ENCODE measurements at places on chromosomes 11 and 22.

- DNase-seq: no peak
Observed at GRCh38 chr22:28891156-28891733, 7.9 kb downstream of the ZNRF3 start.

- no peak for DNase-seq
Observed at GRCh38 chr11:1538153-1538552, 33.9 kb downstream of the DUSP8 start.

DNA sequence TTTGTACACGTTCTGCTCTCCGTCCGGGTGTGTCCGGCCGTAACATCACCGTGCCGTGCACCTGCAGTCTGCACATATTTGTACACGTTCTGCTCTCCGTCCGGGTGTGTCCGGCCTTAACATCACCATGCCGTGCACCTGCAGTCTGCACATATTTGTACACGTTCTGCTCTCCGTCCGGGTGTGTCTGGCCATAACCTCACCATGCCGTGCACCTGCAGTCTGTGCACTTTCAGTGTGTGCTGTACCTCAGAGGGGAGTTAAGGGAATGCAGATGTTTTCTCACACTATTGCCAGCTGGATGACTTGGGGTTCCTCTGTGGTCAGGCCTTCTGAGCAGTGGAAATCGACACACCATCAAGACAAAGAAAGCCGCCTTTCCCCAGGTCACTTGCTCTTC, 4.2 kb downstream of the TTLL8 start:
- DNase-seq: no peak

DNA sequence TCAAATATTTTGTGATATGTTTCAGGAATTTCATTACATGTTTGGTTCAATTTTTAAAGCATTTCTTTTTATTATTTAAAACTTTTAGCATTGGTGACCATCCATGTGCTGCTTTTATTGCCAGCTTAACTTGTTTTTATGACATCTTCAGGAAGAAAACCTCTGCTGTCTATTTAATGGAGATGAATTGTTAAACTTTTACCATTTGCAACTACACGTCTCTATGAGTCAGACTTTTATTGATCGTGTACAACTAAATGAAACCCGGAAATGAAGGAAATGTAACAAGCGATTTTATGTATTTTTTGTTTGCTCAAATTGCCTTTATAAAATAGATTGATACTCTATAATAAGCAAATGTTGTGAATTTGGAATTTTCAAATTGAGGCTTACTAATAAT, 113.0 kb downstream of the PTPRJ start:
- no peak for DNase-seq

DNA sequence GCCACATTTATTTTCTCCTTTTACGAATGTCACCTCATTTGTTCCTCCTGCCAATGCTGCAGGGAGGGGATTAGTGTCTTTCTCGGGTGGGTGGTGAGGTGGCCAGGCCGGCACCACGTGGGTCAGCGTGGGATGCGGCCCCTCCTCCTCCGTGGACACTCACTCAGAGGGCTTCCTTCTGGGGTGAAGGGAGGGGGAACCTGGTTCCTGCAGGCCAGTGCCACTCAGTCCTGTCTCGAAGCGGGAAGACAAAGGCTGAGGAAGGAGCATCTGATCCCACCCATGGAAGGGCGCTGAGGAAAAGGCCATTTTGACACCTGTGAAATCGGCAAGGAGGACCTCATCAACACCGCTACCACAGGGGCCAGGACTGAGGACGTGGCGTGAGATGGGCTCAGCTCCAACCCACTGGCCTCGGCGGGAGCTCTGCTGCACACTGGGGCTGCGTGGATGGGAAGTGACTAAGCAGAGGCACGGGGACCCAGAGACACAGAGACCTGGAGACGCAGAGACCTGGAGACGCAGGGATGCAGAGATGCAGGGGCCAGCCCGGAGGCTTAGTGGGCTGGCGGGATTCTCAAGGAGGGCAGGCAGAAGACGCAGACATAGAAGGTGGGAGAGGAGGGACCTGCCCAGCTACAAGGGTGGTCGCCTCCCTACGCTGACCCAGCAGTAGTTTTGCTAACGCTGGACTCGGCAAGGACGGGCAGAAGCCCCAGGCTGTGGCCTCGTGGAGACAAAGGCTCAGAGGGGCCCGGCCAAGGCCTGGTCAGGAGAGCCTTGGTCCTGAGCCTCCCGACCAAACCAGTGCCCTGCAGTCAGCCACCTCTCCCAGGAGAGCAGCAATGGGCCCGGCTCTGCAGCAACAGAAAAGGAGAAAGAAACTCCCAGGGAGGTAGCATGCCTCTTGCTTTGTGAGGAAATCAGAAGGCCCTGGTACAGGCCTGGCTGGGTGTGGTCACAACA, 1071.2 kb downstream of the BRD1 start:
- no peak for DNase-seq

GRCh38 chr11:61080986-61081590, 21.2 kb upstream of the CD5 start:
- no peak for DNase-seq
